ENCODE measurements at places on chromosomes 2 and 18.

DNA sequence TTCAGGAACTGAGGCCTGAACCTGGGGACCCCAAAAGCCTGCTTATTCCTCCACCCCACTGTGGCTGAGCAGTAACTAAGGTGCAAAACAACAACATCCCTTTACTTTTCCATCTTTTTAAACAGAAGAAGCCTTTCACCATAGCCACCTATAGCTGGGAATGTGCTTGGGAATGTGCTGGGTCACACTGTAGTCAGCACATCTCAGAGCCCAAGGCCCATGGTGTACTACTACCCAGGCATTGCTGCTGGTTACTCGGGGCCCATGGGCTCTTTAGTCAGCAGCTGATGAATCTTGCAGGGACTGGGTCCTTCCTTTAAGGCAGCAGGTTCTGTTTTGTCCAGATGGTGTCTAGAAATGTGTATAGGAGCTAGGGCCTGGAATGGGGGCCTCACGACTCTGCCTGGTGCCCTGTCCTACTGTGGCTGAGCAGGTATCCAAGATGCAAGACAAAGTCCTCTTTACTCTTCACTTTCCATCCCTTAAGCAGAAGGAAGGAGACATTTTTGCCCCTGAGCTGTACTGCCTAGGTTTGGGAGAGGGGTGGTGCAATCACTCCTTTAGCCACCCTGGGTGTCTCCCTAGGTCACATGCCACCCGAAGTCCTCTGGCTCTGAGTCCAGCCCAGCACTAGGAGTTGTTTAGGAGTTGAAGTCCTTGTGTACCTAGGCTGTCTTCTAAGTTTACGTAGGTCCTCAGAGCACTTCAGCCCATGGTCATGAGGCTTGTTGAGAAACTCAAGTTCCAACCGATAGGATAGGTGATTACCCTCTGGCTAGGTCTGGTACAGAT is 70.1 kb downstream of the OXER1 start:
- no peak for DNase-seq

- no peak for DNase-seq
Measured at GRCh38 chr2:241443486-241444223, 64.7 kb downstream of the STK25 start.

DNA sequence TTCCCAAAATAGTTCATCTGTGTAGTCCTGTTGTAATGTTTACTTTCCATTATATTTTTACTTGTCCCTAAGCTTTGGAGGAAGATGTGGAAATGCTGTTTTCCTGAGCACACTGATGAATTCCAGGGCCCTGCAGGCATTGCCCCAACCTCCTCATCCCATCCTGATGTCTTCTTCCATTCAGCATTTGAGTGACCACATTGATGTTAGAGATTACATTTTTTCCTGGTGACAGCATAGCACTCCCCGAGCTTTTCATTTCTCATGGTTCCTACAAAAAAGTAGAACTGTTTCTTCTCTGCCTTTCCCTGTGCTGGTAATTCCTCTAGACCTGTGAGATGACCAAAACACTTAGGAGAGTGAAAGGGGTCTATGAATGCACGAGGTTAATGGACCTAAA is 4.8 kb downstream of the IL36A start:
- DNase-seq, result no peak

- no peak for DNase-seq
Measured at GRCh38 chr2:95262896-95263542, 11.2 kb upstream of the PROM2 start.

DNA sequence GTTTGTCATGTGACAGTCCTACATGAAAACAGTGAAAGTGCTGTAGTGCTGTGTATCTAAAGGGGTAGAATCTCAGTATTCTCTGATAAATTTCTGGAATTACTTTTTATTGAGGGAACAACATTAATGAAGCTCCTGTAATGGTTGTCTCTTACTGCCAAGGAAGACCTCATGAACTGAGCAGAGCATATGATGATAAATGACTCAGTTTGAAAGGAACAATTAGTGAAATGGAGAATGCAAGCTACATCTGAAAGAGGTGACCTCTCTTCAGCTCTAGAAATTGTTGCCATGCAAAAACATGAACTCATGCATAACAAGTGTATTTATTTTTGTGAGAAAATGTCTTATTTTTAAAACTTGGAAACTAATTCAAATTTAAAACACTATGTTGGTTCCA is 93.6 kb downstream of the SCN9A start:
- DNase-seq, result no peak

Data from psoas muscle (tissue), 8 donors.